ENCODE measurements at places on chromosomes 16 and 17.

DNA sequence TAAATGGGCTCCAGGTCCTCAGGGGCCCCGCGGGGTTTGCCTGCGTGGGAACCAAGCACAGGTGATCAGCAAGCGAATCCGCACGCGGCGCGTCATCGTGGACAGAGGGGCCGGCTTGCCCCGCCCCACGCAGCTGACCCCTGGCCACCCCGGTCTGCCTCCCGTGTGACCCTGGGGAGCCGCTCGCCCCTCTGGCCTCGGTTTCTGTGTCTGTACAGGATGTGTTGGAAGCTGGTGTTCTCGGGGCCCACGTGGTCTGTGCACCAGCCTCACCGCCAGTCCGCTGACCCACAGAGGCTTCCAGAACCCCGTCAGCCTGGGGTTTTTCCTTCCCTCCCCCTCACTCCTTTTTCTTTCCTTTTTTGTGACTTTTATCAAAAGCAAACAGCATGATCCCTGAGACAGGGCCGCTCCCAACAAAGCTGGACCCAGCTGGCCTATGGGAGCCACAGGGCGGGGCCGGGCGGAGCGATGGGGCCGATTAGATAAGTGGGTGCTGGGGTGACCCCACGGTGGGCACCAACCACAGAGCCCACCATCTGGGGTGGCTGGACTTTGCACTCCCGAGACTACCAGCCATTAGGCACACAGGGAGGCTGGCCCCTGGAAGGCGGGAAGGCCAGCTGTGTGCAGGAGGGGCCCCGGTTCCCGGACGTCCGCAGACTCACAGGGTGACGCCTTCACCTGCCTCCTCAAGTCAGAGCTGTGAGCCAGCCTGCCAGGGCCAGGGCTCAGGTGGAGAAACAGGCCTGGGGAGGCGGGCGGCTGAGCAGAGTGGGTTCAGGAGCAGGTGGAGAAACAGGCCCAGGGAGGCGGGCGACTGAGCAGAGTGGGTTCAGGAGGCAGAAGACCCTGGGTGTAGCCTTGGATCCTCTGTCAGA lies 56.0 kb downstream of the ZFPM1 start:
- DNase-seq, result no peak

DNA sequence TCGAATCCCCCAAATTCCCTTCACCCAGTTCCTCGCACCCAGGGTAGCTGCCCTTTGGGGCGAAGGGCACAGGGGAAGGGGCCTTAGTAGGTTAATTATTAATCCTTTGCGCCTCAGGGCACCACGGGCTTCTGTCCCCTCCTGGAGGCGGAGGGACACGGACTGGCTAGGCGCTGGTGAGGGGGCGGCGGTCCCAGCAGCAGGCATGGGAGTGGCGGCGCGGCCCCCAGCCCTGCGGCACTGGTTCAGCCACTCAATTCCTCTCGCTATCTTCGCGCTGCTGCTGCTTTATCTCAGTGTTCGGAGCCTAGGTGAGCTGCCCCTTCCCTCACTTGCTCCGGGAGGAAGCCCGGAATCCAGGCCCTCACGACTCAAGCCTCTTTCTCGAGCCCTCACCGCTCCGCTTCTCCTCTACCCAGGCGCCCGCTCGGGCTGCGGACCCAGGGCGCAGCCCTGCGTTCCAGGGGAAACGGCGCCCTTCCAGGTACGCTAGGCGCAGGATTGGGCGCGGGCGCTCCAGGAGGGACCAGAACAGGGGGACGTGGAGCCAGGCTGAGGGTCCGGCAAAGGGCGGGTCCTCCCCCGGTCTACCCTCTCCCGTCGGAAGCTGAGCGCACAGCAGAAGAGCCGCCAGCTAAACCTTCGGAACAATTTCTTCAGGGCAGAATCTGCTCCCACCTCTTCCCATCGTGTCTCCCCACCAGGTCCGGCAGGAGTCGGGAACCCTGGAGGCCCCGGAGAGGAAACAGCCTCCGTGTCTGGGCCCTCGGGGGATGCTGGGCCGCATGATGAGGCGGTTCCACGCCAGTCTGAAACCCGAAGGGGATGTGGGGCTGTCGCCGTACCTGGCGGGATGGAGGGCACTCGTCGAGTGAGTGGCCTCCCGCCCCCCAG lies at the start of gene GLTPD2:
Gene GLTPD2 (plus strand): TSS at position 158 of the 894 bp plus-strand sequence. CDS start 48 bp downstream, at position 206.
- no peak for DNase-seq

DNA sequence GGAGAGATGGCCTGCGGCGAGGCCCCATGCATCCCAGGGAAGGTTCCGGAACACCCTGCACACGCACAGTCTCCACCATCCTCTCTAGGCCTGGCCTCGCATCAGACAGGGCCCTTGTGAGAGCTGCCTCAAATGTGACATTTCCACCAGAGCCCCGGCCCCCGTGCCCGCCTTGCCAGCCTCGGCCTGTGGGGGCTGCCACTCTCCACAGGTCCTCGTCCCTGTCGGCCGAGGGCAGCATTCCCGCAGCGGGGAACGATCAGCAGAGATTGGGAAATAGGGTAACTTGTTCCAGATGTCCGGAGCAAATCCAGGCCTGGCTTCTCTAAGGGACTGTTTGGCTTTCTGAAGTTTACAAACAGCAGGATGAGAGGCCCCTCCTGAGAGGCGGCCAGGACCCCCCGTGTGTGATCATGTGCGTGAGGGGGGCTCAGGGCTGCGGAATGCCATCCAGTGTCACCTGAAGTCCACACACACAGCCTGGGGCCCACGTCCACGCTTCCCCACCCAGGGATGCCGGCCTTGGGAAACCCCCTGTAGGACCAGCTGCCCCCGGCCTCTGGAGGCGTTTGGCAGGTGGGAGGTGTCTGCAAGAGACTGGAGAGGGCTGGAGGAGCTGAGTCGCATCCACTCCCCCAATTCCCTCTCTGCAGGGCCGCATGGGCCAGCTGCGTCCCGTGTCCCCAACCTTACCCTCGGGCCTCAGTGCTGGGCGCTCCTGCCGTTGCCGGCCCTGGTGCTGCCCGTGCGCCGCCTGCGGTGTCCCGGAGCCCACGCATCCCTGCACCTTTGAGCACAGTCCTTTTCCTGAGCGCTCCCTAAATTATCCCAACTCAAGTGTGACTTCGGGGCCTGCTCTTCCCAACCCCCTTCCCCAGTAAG lies 70.4 kb downstream of the ZDHHC7 start:
- DNase-seq, result no peak

DNA sequence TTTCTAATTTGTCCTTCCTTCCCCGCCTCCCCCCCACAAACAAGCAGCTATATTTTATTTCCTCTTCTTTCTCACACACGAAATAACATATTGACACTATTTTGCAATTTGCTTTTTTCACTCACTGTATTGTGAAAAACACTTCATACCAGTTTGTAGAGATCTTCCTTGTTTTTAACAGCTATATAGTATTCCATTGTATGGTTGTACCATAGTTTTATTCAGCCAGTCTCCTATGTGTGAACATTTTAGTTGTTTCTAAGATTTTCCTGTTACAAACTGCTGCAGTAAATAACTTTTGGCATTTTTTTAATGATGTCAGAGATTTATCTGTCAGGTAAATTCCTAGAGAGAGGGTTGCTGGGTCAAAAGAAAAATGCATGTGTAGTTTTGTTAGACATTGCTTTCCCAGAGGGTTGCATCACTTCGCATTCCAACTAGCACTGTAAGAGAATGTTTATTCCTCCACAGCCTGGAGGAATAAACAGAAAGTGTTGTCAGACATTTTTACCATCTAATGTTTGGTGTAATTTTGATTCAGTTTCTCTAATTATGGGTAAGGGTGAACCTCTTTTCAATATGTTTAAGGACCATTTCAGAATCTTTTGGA lies 101.2 kb downstream of the MRTFB start:
- no peak for DNase-seq

DNA sequence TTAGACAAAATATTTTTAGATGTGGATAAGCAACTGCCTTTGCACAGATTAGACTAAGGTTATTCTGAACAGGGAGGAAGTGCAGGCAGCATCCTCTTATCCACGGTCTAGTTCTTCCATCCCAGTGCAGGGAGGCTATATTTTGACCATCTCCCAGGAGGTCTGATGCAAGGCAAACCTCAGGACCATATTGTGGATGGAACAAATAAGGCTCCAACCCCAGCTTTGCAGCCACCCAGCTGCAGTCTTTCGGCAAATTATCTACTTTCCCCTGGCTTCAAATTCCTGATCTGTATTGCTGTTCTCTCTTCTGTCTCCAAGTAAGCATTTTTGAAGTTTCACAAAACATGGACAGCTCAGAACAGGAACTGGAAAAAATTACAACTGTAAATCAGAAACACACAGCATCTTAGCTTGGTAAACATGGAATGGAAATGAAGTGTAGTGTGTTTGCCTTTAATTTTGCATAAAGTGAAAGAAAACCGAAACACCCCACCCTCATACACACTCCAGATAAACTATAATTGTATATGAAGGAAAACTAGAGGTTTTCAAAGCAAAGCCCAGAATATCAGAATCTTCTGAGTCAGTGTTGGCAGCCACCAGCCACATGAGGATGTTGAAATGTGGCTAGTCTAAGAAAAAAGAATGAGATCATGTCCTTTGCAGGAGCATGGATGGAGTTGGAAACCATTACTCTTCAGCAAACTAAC lies 33.5 kb upstream of the MON1B start:
- no peak for DNase-seq

GRCh38 chr16:73036074-73036826 lies 11.7 kb downstream of the ZFHX3 start:
- DNase-seq, result no peak

- no peak for DNase-seq
Measured at GRCh38 chr17:69501591-69502468, 87.3 kb downstream of the MAP2K6 start.
